Stimulated activated CD8-positive, alpha-beta memory T cell treated with anti-CD3 and anti-CD28 coated beads, Interleukin-2, amount 100 ng/mL, for 1 hour (primary cell): ENCODE measurements at places on chromosomes 7 and 10.

GRCh38 chr7:20064974-20065862 lies 152.0 kb downstream of the MACC1 start:
- no peak for DNase-seq

- DNase-seq = no peak
Measured at GRCh38 chr7:18778594-18778993, 283.0 kb downstream of the HDAC9 start.

- DNase-seq = no peak
Measured at GRCh38 chr10:108132303-108132702, 967.8 kb upstream of the SORCS1 start.

- no peak for DNase-seq
Measured at GRCh38 chr10:94878649-94879048, 59.8 kb upstream of the CYP2C9 start.

DNA sequence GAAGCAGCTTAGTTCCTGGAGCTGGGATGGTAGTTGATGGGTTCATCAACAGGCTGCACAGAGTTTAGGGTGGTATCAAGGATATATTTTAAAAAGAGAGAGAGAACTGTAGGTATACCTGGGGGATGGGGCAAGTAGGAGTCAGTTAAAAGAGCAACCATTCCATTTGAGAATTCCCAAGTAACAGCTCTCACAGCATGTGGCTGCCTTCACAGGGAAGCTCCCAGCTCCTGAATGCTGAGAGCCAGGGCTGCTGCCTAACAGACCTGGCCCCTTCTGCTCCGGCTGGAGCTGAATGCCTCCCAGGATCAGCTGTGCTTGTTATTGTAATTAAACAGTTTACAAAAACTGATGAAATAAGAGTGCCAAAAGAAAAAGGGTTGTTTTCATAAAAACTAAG lies 58.8 kb upstream of the GPR26 start:
- no peak for DNase-seq

- no peak for DNase-seq
Measured at GRCh38 chr7:157923903-157924630, 587.3 kb downstream of the DNAJB6 start.

DNA sequence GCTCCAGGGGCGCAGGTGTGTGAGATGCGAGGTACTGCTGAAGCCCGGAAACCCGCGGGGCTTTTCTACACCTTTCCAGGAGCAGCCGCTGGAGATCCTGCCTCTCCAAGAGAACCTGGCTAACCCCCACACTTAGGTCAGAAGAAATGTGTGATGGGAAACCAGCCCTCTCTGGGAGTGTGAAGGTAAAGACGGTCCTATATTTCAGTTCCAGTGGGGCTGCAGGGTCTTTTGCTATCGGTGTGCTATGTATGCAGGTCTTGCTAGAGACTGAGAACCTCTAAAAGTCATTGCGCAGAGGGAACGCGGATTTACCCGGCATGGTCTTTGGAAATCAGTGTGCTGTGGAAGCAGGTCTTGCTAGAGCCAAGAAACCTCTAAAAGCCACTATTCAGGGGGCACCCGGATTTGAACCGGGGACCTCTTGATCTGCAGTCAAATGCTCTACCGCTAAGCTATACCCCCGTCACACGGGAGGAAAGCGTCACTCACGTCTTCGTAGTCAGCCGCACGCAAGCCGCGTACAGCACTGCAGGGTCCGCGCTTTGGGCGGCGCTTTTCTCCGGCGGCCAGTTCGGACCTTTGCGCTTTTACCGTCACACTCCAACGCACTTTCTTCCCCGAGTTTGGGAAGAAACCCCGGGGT lies 46.0 kb downstream of the ZNF777 start:
- no peak for DNase-seq

- no peak for DNase-seq
Measured at GRCh38 chr7:74493295-74493694, 39.6 kb downstream of the GTF2IRD1 start.

DNA sequence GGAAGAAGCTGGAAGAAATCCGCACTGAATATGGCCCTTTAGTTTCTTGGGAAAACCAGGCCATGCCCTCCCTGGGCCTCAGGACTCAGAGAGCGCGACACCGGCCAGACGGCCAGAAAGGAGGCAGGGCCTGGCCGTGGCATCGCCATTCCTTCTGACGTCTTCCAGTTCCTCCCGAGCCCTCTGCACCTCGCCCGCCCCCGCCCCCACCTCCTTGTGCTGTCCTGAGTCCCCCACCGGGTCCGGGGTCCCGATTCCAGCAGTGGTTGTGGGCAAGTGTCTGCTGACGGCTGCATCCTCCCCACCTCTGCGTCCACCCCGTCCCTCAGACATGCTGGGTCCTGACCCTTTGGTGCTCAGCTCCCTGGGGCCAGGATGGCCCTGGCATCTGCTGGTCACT lies 312.1 kb upstream of the SHH start:
- no peak for DNase-seq

- no peak for DNase-seq
Measured at GRCh38 chr7:16606704-16607103, 38.9 kb downstream of the ANKMY2 start.

- no peak for DNase-seq
Measured at GRCh38 chr7:122310119-122311021, 5.8 kb upstream of the FEZF1 start.

GRCh38 chr7:50227726-50228125 lies 76.8 kb upstream of the IKZF1 start:
- DNase-seq = no peak

DNA sequence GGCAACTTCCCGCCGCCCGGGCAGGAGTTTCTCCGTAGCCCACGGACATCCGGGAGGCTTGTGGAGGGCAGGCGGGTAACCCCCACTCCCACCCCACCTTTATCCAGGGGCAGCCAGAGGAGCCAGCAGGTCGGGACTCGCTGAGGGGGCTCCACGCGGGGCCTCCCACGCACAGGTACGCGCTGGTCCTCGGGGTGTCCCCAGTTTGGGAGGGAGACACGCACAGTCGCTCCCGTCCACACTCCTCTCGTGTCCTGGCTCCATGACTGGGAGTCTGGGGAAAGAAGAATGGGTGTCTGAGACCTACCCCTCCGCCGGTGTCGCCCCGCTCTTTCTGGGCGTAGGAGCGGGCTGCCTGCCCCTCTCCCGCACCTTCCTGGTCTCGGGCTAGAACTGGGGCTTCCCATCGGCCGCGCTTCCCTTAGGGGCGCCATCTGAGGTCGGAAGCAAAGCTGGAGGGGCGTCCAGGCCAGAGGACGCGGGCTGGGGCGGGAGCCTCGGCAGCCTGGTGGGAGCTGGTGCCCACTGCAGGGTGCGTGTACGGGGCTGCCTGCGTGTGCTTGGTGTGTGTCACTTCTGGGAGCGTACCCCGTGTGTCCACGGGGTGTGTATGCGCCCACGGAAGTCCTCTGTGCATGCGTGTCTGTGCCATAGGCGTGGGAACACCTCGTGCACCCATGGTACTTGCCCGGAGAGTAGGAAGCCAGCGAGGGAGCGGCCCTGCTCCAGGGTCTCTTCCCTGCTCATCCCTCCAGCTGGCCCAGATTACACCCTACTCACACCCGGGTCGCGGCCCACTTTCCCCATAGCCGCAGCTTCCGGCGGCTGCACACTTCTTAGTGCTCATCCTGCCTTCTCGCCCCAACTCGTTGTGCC lies 73.0 kb upstream of the LEP start:
- DNase-seq = no peak

GRCh38 chr10:71597821-71598498 lies 121.6 kb downstream of the C10orf105 start:
- DNase-seq = no peak

DNA sequence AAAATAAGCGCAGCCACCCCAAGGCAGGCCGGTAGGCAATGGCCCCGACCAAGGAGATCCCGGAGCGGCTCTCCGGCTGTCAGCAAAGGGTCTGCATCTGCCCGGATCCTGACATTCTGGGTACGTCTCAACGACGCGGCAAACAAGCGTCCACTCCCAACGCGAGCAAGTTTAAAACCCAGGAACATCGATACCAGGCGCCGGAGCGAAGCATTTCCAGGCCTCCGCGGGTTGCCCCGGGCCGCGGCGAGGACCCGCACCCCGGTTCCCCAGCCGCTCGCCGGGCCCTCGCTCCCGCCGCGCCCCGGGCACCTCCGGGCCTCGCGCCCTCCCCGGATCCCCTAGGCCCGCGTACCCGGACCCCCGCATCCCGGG lies 453 bp downstream of the URGCP start:
- DNase-seq = no peak

- no peak for DNase-seq
Measured at GRCh38 chr7:45990276-45990675, 69.2 kb upstream of the IGFBP3 start.

DNA sequence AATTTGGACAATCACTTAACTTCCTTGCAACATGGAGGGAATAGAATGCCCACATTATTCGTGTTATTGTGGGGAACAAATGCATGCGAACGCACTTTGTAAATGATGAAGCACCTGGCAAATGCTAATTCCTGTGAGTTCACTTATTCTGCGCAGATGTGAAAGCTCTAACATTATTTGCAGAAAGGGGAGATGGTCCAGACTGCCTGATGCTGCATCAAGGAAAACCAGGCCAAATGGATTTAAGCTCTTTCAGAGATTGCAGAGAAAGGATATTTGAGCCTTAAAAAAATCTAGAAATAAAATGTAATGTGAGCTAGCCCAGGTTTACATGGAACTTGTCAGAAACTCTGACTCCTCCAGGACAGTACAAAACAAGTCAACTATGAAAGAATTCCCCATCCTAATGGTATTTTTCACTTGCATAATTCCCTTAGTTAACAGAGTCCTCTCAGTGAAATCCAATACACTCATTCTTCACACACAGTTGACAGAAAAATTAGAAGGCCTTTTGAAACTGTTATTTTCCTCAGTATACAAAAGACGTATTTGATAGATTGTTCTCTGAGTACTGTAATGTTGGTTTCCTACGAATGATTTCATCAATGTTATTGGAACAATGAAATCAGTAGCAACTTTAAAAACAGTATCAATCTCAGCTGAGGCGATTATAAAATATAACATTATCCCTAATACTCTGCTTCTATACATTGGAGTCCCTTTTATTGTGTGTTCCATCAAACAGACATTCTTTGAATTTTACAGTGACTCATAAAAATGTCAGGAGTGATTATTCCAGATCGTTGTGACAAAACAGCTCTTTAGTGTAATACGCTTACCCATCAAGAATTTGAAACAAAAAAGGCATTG lies 136.3 kb upstream of the ANK3 start:
- no peak for DNase-seq

GRCh38 chr10:73084209-73084608 lies 12.5 kb downstream of the P4HA1 start:
- no peak for DNase-seq

DNA sequence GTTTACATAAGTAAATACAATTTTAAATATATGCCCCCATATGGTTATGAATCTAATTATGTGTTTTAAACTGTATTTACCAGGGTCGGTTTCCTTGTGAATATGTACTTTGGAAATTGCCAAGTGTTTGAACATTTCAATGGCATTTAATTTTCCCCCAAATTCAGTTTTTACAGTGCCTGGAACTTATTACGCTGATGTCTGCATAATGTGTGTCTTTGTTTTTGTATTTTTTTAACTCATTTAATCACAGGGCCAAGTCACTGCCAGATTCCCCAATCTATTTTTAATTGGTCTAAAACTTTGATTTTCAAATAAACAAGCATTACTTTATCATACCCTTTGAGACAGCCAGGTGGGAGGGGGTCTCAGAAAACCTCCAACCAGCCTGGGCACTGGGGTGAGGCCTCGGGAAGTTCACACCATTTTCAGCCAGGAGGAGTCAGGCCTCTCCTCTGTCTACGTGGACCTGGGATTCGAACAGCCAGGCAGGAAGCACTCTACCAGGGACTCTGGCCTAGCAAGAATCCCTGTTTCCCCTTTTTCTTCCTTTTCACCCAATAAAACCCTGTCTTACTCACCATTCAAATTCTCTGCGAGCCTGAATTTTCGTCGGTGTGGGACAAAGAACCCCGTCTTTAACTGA lies 151.5 kb upstream of the COL1A2 start:
- DNase-seq = no peak

DNA sequence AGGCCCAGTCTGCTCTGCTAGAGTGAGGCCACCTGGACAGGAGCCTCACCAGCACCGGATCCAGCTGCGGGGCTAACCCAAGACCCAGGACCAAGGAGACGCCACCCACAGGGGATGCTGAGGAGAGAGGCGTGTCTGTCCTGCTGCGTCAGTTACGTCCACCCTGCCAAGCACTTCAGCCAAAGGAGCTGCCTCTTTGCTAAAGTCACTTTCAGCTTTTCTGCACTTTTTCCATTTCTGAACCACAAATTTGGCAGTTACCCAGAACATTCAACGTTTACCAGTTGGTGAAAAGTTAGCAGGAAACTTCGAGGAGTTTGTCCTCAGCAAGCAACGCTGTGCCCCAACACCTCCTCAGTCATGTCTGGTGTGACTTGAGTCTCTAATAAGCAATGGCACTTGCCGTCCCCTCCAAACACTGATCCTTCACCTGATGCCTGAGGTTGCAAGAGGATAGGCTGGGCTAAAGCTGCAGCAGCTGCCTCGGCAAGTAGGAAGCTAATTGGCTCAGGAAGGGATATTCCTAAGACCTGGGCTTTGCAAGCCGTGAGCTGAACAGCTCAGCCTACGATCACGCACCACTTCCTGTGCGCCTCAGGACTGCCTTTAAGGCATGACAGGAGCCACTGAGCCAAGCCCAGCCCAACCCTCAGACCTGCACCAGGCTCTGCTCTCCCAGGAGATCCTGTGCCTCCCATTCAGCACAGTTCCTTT lies 40.1 kb downstream of the KCNH2 start:
- DNase-seq = no peak

DNA sequence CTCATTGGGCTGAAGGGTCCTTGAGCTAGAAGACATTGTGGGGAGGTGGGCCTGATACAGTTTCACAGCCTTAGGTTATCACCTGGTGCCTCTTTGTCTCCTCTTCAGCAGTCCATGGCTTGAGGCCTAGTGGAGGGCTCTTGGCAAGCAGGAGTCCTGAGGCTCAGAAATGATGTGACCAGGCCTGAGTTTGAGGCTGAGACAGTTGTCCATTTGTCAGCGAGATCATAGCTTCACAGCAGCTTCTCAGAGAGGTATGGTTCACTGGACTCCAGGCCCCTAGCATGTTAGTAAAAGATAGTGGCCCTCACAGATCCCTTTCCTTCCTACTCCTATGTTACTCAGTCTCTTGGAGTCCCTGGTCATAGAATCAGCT lies 19.1 kb downstream of the SUFU start:
- no peak for DNase-seq

GRCh38 chr7:35894721-35895120 lies 93.9 kb downstream of the SEPTIN7 start:
- no peak for DNase-seq

GRCh38 chr10:28922127-28922526 lies 244.8 kb downstream of the BAMBI start:
- DNase-seq = no peak

DNA sequence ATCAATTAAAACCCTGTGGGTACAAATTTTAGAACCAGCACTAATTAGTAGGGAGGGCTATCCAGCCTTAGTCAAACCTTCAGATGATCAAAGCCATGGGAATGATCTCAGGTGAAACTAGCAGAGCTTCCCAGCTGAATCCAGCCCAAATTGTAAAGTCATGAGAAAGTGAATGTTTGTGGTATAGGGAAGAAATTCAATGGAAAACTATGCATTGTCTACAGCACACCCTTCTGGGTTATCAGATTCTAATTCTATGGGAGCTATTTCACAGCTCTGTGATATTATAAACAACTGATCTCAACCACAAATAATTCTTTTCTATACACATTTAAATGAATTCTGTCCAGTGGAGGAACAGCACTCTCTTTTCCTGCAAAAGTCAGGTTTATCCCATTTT lies 24.6 kb upstream of the BMPER start:
- DNase-seq = no peak

- no peak for DNase-seq
Measured at GRCh38 chr7:131935180-131935579, 378.8 kb upstream of the PODXL start.

- DNase-seq = no peak
Measured at GRCh38 chr7:31699050-31699449, 12.0 kb downstream of the PPP1R17 start.
